Neural cell (in vitro differentiated cells): ENCODE measurements at places on chromosomes 11 and 22. TPM values are rescaled to one million over a fixed set of nuclear protein-coding genes. Genes with fewer than 3 reads are reported as not detected.

The MMP1 gene
- polyA plus RNA-seq: not detected in 2 replicates

The OR6T1 gene
- polyA plus RNA-seq: not detected in 2 replicates

The ALX4 gene
- polyA plus RNA-seq: not detected in 2 replicates

The DAGLA gene
- polyA plus RNA-seq: 4.5 and 5.7 TPM in 2 replicates

The ZBTB16 gene
- 0.45 and 4.0 TPM in 2 replicates for polyA plus RNA-seq

The KRTAP5-4 gene
- not detected in 2 replicates for polyA plus RNA-seq

The PGR gene
- not detected in 2 replicates for polyA plus RNA-seq

The CPT1B gene
- 72.4 and 75.1 TPM in 2 replicates for polyA plus RNA-seq

The SHISA8 gene
- 0.62 and 2.2 TPM in 2 replicates for polyA plus RNA-seq

The OR51B4 gene
- not detected in 2 replicates for polyA plus RNA-seq

The BLID gene
- not detected in 2 replicates for polyA plus RNA-seq

The SBF1 gene
- polyA plus RNA-seq: 58.9 and 90.1 TPM in 2 replicates

The MMP7 gene
- polyA plus RNA-seq: not detected in 2 replicates

The CCDC34 gene
- polyA plus RNA-seq: 8.3 and 13.3 TPM in 2 replicates

The HOATZ gene
- not detected in 2 replicates for polyA plus RNA-seq

The SCARF2 gene
- polyA plus RNA-seq: 3.4 and 5.0 TPM in 2 replicates

The BRSK2 gene
- polyA plus RNA-seq: 47.5 and 58.2 TPM in 2 replicates

The FREY1 gene
- not detected in 2 replicates for polyA plus RNA-seq

The GGTLC2 gene
- not detected in 2 replicates for polyA plus RNA-seq

The CABP4 gene
- not detected in 2 replicates for polyA plus RNA-seq

The MICAL2 gene
- polyA plus RNA-seq: 1.4 and 2.2 TPM in 2 replicates

The TMEM45B gene
- not detected in 2 replicates for polyA plus RNA-seq

The SAA4 gene
- polyA plus RNA-seq: 0.58 TPM in 1 of 2 replicates, not detected in the other

The CHRM4 gene
- 8.2 and 11.6 TPM in 2 replicates for polyA plus RNA-seq

The LMO1 gene
- polyA plus RNA-seq: 4.4 and 4.5 TPM in 2 replicates

The INSC gene
- polyA plus RNA-seq: 0.12 TPM in 1 of 2 replicates, not detected in the other

The IGSF22 gene
- polyA plus RNA-seq: 0.68 and 0.90 TPM in 2 replicates

The VPREB3 gene
- polyA plus RNA-seq: not detected in 2 replicates

The GALR3 gene
- 0.73 TPM in 1 of 2 replicates, not detected in the other for polyA plus RNA-seq

The NRXN2 gene
- polyA plus RNA-seq: 68.0 and 99.8 TPM in 2 replicates

The OR8D1 gene
- polyA plus RNA-seq: not detected in 2 replicates

The EXPH5 gene
- not detected in 2 replicates for polyA plus RNA-seq

The GPHA2 gene
- not detected in 2 replicates for polyA plus RNA-seq

The PLA2G6 gene
- 18.5 and 20.0 TPM in 2 replicates for polyA plus RNA-seq

The ANO9 gene
- not detected in 2 replicates for polyA plus RNA-seq

The KCNJ4 gene
- polyA plus RNA-seq: 1.4 and 1.7 TPM in 2 replicates

The PRODH gene
- 0.08 and 0.31 TPM in 2 replicates for polyA plus RNA-seq

The ARAP1 gene
- polyA plus RNA-seq: 1.8 and 3.5 TPM in 2 replicates

The B4GALNT4 gene
- polyA plus RNA-seq: 440 and 478 TPM in 2 replicates

The PGM2L1 gene
- 89.2 and 95.0 TPM in 2 replicates for polyA plus RNA-seq

The F2 gene
- 0.40 and 0.94 TPM in 2 replicates for polyA plus RNA-seq

The RAB3IL1 gene
- 1.6 and 4.0 TPM in 2 replicates for polyA plus RNA-seq

The TBX10 gene
- polyA plus RNA-seq: not detected in 2 replicates

The RGL4 gene
- polyA plus RNA-seq: not detected in 2 replicates

The GLB1L2 gene
- 1.6 and 4.0 TPM in 2 replicates for polyA plus RNA-seq

The MS4A4A gene
- polyA plus RNA-seq: not detected in 2 replicates

The CDC45 gene
- 1.5 and 3.2 TPM in 2 replicates for polyA plus RNA-seq

The APOL4 gene
- polyA plus RNA-seq: not detected in 2 replicates

The SYT7 gene
- 14.0 and 21.8 TPM in 2 replicates for polyA plus RNA-seq

The PARVG gene
- not detected in 2 replicates for polyA plus RNA-seq

The ANGPTL5 gene
- polyA plus RNA-seq: not detected in 2 replicates

The MMP10 gene
- not detected in 2 replicates for polyA plus RNA-seq

The OR52H1 gene
- not detected in 2 replicates for polyA plus RNA-seq

The RAG1 gene
- 0.12 and 0.16 TPM in 2 replicates for polyA plus RNA-seq

The CNGA4 gene
- polyA plus RNA-seq: not detected in 2 replicates
